ENCODE measurements at places on chromosomes 16 and 17.

DNA sequence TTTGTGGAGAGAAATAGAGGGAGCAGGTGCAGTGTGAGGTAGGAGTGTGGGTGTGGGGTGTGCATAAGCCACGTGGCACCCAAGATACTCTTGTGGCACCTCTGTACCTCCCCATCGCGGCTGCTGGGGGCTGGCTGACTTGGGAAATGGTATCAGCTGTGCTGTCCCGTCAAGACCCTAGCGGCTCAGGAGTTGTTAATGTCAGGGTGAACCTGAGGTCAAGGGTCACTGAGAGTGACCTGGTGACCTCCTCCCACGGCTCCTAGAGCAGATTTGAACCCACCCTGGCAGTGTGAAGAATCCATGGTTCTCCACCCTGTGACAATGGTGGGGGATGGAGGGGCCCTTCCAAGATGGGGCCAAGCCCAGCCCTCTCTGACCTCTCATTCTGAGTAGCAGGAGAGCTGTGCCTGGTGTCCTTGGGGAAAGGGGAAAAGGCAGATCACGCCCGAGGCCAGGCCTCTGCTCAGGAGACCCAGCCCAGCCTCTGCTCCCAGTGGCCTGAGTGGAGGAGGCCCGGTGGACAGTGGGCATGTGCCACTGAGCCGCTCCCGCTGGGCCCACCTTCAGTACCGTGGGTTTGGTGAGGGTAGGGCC is 3.0 kb upstream of the WFIKKN2 start:
- DNase-seq = no peak

GRCh38 chr17:68578236-68578635 is 22.9 kb downstream of the FAM20A start:
- DNase-seq = peak; percentile 41

DNA sequence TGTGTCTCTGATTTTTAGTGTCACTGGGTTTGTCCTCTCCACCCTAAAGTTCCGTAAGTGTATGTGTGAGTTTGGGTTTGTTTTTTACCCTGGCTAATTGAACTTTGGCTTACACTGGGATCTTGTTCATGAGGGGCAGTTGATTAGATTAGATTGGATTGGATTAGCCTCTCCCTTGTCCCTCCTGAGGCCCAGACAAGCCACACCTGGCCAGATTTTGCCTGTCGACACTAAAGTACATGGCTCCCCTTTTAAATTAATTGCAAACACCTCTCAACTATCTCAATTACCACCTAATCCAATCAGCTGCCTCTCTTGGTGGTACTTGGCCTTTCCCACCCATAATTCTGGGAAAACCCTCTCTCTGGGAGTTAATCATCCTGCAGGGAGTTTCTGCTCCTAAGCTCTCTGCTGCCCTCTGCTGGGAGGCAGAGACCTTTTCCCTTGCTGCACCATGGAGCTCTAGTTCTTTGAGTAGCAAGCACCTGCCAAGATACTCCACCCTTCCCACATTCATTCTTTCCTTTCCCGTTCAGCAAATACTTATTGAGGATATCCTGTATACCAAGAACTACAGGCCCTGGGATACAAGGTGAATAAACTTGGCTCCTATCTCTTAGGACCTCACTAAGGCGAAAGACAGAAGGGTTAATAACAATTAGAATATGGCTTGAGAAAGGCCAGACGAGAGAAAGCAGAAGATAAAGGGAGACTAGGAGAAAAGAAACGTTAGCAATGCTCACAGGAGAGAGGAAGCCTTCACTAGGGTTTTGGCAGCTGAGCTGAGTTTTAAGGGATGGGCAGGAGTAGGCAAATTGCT is 60.0 kb upstream of the MPHOSPH6 start:
- peak; percentile 81 for DNase-seq

DNA sequence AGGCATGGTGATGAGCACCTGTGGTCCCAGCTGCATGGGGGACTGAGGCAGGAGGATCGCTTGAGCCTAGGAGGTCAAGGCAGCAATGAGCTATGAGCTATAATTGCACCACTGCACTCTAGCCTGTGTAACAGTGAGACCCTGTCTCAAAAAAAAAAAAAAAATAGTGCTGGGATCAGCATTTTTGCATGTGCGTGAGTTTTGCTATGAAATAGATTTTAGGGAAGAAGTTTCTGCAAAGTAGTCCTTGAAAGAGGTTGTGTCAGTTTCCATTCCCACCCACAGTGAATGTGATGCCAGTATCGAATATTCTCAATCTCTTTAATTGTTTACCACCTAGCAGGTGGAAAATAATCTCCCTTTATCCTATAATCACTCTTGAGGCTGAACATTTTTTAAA is 26.3 kb upstream of the ARHGAP17 start:
- no peak for DNase-seq

DNA sequence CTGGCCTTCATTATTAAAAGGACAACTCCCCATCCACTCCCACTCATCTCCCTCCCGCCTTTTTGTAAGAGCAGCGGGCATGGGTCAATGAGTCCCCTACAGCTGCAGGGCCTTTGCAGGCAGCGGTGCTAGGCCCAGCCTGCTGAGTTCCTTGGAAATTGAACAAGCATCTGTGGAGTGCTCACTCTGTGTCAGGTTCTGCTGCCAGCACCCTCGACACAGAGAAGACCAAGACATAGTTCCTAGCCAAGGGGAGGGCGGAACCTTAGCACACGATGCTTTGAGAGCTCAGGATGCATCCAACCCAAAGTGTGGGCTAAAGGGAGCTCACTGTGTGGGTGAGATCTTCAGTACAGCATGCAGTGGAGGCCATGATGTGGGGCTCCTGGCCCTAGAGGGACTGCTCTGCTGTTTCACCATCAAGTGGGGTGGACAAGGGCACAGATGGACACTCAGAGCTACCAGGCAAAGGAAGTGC is 27.6 kb downstream of the RMI2 start:
- DNase-seq = no peak

GRCh38 chr16:57360321-57360935 is 1.8 kb downstream of the CCL22 start:
- no peak for DNase-seq

- no peak for DNase-seq
Measured at GRCh38 chr16:85720302-85720637, 30.6 kb downstream of the C16orf74 start.

- no peak for DNase-seq
Measured at GRCh38 chr17:46792071-46792470, 26.4 kb downstream of the WNT3 start.

DNA sequence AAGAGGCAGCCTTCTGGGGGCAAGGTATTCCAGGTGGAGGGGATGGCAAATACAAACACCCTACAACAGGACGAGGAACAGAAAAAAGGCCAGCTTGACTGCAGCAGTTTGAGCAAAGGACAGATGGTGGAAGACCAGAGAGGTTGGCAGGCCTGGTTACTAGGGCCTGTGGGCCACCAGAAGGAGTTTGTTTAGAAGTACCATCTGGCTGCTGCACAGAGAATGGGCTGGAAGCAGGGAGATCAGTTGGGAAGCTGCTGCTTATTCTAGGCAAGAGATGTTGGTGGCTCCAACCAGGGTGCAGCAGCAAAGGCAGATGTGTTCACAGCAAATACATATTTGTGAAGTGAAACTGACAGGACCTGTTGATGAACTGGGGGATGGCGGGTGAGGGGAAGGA is 2.9 kb upstream of the YPEL2 start:
- no peak for DNase-seq

- no peak for DNase-seq
Measured at GRCh38 chr17:38604479-38605403, 1.0 kb downstream of the SRCIN1 start.

DNA sequence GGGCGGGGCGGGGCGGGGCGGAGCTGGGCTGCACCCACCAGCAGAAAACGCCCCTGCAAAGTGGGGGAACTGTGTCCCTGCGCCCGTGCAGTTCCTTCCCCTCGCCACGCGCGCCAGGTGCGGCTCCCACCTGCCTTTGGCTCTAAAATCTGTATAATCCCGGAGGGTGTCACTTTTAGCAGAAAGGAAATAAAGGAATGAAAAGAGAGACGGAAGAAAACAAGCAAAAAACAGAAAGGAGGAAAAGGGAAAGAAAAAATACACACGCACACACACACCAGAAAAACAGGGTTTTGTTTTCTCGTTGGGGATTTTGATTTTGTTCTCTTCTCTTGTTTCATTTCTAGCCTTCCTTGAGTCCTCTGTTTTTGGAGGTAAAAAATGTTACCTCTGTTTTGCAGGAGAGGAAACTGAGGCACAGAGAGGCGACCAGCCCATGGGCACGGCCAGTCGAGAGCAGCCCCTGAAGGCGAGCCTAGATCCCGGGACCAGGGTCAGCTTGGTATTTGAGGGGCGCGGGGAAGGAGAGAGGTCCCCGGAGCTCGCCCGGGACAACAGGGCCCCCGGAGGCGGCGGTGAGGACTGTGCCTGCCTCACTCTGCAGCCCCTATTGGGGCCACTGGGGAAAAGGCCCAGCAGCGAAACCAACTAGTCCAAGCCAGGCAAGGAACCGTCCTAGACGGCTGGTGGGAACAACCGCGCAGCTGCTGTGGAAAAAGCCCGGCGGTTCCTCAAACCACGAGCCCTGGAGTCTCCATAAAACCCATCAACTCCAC is 594 bp upstream of the CARHSP1 start:
- DNase-seq = no peak

DNA sequence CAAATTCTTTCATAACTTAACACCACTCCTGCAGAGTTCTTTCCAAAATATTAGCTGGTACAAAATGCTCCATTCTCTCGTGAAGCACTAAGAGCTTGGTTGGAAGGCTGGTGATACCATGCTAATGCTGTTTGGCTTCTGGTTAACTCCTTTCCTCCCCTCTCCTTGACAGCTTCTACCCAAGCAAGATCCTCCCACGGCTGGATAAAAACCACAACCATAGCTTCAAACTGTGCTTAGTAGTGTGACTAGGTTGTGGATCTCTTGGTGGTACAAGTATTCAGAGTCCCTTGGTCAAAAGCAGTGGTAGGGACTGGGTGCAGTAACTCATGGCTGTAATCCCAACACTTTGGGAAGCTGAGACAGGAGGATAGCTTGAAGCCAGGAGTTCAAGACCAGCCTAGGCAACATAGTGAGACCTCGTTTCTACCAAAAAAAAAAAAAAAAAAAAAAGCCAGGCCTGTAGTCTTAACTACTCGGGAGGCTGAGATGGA is 2.3 kb downstream of the PHAF1 start:
- DNase-seq = no peak

- DNase-seq = no peak
Measured at GRCh38 chr17:78226055-78226758, 5.2 kb upstream of the TMEM235 start.

DNA sequence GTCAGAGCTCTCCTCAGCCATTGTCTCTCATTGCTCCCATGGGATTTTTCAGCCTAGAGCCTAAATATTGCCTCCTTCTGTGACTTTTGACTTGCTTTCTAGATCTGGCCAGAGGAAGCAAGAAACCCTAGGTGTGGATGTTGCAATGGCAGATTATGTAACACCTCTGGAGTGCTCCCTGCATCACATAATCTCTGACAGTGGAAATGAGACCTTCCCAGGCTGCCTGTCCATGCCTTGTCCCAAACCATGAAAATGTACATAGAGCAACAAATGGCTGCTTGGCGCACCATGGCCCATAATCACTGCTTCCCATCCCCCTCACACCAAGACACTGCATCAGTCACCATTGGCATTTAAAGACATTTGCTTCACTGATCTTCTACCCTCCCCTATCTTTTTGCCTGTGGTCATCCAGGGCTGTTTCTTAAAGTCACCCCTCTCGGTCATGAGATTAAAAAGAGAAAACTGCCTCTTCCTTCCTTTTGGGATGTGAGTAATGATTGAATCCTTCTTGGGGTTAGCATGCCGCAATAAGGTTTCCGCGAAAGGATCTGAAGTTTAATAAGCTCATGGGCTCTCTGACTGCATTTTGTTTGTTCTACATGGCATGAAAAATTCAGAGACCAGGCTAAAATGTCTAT is 34.2 kb upstream of the CCL2 start:
- DNase-seq = no peak

GRCh38 chr17:66230922-66231591 is 1.8 kb upstream of the APOH start:
- no peak for DNase-seq

DNA sequence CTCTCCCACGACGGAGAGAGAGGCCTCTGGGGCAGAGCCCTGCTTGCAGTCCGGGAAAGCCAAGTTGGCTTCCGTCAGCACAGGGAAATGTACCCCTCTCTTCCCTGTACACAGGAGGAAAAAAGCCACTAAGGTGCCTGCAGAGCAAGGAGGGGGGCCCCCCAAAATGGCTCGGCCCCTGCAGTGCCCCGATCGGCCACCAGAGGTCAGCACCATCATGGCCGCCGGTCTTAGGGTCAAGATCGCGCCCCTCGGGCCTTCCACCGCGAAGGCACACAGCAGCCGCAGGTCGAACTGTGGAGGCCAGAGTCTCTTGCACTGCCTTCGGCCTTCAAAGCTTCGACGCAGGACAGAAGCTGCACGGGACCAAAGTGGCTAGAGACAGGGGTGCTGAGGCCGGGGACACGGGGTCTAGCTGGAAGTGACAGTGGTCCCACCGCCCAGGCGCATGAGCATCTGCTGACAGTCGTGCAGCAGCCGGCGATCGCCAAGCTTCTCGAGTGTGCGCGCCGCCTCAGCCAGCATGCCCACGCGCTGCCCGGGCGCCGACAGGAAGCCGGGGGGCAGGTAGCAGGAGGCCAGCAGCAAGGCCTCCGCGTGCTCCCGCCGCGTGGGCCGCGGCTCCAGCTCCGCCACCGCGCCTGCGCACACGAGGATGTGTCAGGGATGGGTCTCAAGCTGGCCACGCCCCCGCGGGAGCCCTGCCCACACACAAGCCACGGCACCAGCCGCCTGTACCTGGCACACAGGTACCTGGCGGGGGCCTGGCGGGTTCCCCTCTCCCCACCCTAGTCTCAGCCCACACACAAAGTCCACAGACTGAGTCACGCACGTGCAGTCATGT is 24.4 kb downstream of the SREBF1 start:
- DNase-seq = peak; percentile 61

- DNase-seq = peak; percentile 93
Measured at GRCh38 chr17:80779961-80780380, 211.7 kb upstream of the CHMP6 start.

GRCh38 chr17:1440921-1441320 is 15.1 kb downstream of the CRK start:
- no peak for DNase-seq

DNA sequence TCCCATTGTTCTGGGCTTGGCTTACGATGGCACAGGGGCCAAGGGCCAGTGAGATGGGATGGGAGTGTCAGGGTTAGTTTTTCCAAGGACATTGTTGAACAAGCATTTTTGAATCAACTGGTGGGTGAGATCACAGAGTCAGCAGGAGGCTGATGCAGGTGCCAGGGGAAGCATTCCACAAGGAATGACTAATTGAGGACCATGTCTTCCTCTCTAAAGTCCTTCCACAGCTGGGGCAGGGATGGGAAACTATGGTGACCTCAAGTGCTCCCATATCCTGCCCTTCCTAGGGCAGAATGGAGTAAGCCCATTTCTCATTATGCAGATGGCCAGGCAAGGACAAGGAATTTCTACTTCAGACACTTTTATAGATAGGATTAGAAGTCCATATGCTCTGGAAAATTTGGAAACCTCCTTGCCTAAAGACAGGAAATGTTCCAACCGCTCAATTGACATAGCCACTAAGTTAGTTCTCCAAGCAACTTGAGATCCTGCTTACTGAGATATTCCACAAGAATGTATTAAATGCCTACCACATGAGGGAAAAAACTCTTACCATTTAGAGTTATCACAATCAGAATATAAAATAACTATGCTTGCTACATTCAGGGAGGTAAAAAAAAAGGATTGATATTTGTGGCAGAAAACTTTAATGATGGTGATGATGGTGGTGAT is 21.2 kb upstream of the ENGASE start:
- DNase-seq = peak; percentile 37
